SJSA1 (cell line): ENCODE measurements at places on chromosomes 7 and 10.

DNA sequence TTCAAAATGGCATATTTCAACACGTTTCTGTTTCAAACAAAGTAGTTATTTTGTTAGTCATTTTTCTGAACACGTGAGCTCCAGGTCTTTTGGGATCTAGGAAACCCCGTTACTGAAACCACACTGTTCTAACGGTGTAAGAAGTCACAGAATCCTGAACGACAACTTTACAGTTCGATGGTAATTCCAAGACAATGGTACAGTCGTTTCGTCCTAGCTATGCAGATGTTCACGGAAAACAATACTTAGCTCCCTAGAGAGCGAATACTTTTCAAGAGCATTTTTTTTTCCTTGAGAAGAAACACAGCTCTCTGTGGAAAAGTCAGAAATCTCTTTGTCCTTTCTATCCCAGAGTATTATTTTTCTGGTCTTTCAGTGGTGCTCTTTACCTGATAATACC lies 254.1 kb downstream of the ADARB2 start:
- DNase-seq, result no peak

DNA sequence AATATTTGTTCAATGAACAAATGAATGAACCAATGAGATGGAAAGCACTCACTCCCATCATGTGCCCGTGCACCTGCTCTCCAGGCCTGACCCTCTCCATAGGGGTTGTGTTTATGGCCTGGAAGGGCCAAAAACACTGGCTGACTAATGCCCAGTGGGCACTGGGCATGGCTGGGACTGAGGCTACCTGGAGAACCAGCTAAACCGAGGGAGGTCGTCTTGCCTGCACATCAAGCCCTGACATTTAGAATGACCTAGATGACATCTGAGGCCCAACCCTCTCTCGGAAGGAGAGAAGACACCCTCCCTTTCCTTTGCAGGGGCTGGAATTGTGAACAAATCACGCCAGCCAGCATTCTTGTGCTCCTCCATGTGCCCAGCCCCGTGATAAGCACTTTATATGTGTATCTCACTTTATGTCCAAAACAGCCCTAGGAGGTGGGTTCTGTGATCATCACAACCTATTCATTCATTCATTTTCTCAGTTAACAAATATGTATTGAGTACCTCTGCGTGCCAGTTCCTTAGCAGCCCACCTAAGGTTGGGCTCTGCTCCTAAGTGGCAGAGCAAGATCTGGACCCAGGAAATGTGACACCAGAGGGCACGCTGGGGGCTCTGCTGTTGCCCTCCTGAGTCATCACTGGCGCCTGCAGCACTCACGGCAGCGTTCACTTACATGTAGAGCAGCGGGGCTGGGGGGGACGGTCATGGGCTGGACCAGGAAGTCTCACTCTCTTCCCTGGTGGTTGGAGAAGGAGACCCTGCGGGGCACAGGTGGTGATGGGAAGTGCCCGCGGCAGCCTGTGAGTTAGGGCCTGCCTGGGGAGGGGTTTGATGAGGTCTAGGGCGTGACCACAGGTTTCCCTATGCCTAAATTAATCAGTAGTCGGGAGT lies 52.0 kb downstream of the TSPAN15 start:
- peak; percentile 39 for DNase-seq

- no peak for DNase-seq
Measured at GRCh38 chr10:88838766-88839350, 12.8 kb downstream of the ANKRD22 start.

DNA sequence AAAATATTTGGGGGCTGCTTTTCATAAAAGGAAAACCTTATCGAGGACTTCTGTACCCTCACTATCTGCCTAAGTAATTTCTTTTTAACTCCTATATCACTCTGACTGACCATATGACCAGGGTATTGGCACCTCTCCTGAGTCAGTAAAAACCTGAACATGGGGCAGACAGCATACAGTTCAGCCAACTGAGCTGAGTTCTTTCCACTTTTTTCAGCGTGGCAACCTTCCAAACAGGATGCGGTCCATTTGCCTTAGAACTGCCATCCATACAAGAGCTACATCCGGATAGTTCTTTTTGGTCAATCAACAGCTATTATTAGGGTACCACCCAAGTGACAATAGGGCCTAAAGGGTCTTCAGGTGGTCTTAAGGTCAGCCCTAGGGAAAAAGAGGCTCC lies 122.6 kb downstream of the MARCHF5 start:
- DNase-seq, result no peak

DNA sequence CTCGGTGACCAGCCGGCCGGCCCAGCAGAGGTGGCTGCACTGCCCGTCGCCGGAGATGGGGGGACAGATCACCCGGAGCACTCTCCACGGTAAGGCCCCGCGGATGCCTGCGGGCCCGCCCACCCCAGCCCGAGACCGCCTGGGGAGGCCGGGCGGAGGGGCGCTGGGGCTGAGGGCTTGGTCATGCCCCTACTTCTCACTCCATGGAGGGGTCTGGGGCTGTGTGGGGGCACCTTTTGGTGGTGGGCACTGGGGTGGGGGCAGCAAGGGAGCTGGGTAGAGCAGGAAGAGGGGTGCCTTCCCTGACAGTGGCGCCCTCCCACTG lies 61.8 kb downstream of the NEURL1 start:
- no peak for DNase-seq

- no peak for DNase-seq
Measured at GRCh38 chr7:51286401-51286800, 30.2 kb downstream of the COBL start.

DNA sequence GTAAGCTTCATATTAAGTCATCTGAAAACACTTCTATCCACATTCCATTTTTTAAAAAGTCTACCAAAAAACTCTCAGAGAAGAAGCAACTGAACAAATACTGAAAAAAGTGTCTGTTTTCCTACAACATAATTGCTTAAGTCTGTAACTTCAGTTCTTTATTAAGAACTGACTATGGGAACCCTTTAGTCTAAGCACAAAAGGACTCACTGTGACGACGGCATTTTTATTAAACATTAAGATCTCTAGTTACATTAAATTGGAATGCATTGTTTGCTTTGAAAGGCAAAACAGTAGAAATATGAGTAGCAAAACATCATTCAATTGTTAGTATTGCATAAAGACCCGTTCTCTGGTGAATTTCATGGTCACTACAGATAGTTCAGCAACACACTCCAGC lies 5.8 kb upstream of the FAM3C start:
- no peak for DNase-seq

DNA sequence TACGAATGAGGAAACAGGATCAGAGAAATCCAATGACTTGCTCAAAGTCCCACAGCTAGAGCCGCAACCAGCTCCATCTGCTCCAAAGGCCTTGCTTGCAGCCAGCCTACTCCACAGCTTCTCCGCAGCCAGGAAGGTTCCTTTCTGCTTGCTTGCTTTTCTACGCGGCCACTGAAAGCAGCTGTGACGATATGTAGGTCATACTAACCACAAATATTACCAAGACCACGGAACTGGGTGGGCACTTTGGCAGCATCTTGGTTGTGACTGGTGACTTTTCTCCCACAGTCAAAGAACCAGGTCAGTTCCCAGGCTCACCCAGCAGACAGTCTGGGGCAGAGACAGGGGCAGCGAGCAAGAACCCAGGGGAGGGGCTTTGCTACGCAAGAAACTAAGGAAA lies 86.4 kb downstream of the FAM53B start:
- DNase-seq, result no peak

- DNase-seq, result no peak
Measured at GRCh38 chr7:82289152-82289535, 154.4 kb downstream of the CACNA2D1 start.

DNA sequence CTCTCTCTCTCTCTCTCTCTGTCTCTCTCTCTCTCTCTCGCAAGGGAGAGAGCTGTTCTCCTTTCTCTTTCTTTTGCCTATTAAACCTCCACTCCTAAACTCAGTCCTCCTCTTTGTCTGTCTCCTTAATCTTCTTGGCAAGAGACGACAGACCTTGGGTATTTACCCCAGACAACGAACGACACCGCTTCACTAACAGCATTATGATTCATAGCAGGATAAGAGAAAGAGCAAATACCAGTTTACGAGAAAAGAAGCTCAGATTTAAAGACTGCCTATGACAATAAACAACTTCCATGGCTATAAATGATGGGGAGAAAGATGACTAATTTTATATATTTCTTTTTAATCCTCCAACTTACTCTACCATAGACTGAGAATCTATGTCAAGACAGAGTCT lies 1396.5 kb upstream of the CELF2 start:
- no peak for DNase-seq

GRCh38 chr7:38438970-38439369 lies 165.5 kb upstream of the TARP start:
- no peak for DNase-seq

GRCh38 chr7:22733761-22734160 lies 6.8 kb downstream of the IL6 start:
- no peak for DNase-seq

GRCh38 chr7:4058158-4058557 lies 623.9 kb upstream of the FOXK1 start:
- no peak for DNase-seq

- DNase-seq, result no peak
Measured at GRCh38 chr10:110376021-110376766, 71.5 kb upstream of the SMNDC1 start.

GRCh38 chr10:13000431-13000830 lies 1.1 kb downstream of the CCDC3 start:
- no peak for DNase-seq

GRCh38 chr7:99707096-99707495 lies 27.3 kb upstream of the CYP3A5 start:
- DNase-seq, result no peak

DNA sequence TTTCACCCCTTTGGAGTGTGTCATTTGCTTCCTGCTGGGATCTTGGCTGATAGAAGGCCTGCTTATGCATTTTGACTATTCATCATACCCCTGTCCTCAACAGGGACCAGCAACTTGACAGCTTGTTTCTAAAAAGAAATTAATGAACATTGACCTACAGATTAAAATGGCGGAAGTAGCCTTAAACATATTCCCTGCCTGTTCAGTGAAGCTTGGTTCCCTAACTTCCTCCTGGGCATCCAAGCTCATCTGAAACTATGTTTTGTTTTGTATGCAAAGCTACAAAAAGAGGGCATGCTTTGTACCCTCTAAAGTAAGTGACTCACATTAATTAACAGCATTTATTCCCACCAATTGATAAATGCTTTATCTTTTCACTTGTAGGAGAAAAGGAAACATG lies 26.8 kb upstream of the CDK14 start:
- no peak for DNase-seq

DNA sequence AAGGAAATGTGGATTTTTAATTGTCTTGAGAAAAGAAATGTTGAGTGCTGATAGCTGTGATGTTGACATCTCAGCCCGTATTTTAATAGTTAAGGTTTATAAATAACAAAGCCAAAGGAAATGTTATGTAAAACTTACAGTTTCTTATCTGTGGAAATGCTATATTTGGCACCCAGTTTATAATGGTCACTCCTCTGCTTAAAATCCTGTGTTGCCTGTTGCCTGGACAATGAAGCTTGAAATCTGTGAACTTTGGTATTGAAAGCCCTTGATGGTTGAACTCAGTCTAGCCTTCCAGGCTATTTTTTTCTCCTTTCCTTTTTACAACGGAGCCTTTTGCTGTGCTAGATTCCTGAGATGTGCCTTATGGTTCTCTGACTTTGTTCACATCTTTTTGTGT lies 46.5 kb downstream of the MCU start:
- DNase-seq, result peak; percentile 17

- no peak for DNase-seq
Measured at GRCh38 chr7:1700086-1700485, 30.0 kb downstream of the ELFN1 start.

DNA sequence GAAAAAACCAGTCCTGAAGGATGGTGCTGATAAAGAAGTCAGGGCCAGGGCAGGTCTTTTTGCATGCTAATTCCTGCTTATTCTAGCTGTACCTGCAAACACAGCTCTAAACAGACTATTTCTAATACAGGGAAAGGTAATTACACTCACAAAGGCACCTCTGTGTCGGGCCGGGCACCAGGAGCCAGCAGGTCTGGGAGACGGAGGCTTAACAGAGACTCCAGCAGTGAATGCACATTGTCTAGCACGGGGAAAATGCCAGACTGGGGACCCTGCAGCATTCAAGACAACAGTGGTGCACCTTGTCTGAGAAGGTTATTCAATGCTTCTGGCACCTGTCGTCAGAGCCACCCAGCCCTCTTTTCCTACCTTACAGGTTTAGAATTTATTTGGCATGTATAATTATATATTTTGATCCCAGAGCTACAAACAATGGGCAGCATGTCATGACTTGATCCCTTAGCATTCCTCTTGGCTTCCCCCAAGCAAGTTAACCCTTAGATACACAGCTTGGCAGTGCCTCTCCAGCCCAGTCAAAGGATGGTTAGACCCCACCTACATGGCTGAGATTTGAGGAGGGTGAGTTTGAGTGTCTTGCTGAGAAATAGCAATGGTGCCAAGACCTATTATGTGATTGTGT lies 185.2 kb downstream of the SLC25A13 start:
- DNase-seq, result no peak

- DNase-seq, result no peak
Measured at GRCh38 chr7:139099172-139099947, 10.2 kb downstream of the ZC3HAV1 start.

DNA sequence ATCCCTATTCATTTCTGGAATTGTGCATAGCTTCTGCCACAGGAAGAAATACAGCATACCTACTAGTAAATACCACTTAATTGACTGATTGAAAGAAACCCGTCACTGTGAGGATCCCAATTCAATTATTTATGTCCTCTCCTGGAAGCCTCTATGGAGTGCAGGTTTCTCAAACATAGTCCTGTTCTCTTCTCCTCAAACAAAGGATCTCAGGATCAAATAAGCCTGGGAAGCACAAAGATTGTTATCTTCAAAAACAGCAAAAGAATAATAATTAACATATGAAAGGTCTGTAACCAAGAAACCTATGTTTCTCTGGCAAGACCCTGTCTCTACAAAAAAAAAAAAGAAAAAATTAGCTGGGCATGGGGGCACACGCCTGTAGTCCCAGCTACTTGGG lies 127.3 kb downstream of the KCNMA1 start:
- DNase-seq, result no peak

DNA sequence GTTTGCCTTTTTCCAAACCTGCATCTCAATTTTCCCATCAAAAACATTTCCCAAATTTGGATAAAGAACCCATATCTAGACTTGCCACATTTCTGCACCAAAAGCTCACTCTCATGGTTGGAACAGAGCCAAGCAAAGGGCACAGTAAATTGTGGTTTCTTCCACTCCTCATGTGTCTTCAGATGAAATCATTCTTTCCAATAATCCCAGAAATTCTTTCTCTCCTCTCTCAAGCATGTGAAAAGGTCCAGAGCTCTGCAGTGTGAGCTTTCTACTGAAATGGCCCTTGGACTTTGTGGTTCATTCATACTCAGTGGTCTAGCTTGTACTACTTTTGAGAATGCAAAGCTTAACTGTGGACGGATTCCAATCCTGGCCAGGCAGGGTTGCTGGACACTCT lies 19.8 kb downstream of the PRSS2 start:
- no peak for DNase-seq

DNA sequence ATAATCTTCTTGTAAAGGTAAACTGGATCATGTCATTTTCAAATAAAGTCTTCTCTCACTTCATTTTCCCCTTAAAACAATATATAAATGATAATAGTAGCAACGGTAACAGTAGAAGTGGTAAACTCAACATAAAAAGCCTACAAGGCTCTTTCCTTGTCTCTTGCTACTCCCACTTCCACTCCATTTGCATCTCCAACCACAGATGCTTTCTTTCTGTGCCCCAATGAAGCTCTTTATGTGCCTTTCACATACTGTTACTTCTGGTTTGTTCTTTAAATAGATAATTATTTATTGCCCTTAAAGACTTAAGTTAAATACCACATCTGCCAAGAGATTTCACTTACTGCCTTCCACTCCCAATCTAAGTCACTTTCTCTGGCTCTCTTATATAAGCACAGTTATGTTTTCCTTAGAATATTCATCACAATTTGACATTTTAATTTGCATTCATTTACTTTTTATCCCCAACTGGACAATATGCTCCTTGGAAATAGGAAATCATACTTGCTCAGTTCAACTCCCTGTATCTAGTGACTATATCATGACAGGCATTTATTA lies 149.9 kb downstream of the CRPPA start:
- DNase-seq, result no peak
